ENCODE measurements at places on chromosomes 2 and 18.

DNA sequence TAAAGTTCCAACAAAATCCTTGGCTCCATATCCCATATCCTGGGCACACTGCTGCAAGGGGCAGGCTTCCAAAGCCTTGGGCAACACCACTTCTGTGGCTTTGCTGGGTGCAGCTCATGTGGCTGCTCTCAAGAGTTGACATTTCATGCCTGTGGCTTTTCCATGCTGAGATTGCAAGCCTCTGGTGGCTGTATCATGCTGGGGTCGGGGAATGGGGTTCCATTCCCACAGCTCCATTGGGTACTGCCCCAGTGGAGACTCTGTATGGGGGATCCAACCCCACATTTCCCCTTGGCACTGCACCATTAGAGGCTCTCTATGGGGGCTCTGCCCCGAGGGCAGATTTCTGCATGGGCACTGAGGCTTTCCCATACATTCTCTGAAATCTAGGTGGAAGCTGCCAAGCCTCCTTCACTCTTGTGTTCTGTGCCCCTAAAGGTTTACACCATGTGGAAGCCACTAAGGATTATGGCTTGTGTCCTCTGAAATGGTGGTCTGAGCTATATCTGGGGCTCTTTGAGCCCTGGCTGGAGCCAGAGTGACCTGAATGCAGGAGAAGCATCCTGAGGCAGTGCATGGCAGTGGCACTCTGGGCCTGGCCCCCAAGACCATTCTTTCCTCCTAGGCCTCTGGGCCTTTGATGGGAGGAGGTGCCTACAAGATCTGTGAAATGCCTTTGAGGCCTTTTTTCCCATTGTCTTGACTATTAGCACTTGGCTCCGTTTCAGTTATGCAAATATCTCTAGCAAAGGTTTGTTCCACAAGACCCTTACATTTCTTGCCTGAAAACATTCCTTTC, 107.9 kb downstream of the PTGR3 start:
- DNase-seq: no peak

GRCh38 chr18:70334728-70335329, 46.0 kb downstream of the SOCS6 start:
- DNase-seq: no peak

- DNase-seq: no peak
Observed at GRCh38 chr2:157933160-157933920, 57.2 kb upstream of the ACVR1 start.

- DNase-seq: no peak
Observed at GRCh38 chr2:4656326-4656725, 953.0 kb downstream of the DCDC2C start.

DNA sequence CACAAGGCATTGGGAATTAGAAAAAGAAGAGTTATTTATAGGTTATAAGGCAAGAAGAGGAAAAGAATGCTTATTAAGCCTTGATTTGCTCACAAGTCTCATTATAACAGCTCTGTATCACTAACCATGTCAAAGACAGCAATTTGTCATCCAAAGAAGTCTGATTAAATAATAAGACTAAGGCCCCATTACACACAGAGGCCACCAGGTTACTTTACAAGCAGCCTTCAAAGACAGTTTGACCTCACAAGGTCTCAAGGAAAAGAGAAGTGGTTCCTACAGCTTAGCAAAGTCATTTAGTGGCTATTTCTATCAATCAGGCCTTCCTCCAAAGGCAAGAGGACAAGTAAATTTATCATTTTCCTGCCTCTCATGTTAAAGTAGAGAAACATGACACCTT, 188.5 kb downstream of the MBD2 start:
- no peak for DNase-seq

- DNase-seq: peak; percentile 85
Observed at GRCh38 chr2:178553047-178553446, 72.8 kb downstream of the PLEKHA3 start.

DNA sequence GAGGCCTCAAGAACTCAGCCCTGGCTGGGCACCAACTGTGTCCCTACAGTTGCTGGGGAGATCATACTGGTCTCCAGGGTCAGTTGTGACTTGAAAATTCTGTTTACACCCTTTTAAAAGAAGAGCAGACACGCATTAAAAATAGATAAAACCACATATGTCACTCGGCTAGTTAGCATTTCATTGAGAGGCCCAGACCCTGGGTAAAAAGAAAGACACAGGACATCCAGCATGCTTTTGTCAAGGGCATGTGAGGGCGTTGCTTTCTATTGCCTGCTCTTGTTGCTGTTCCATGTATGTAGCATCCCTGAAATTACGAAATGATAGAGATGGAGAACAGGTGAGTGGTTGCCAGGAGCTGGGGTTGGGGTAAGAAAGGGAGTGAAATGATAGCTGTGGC, 94.3 kb downstream of the SEPTIN10 start:
- DNase-seq: no peak

DNA sequence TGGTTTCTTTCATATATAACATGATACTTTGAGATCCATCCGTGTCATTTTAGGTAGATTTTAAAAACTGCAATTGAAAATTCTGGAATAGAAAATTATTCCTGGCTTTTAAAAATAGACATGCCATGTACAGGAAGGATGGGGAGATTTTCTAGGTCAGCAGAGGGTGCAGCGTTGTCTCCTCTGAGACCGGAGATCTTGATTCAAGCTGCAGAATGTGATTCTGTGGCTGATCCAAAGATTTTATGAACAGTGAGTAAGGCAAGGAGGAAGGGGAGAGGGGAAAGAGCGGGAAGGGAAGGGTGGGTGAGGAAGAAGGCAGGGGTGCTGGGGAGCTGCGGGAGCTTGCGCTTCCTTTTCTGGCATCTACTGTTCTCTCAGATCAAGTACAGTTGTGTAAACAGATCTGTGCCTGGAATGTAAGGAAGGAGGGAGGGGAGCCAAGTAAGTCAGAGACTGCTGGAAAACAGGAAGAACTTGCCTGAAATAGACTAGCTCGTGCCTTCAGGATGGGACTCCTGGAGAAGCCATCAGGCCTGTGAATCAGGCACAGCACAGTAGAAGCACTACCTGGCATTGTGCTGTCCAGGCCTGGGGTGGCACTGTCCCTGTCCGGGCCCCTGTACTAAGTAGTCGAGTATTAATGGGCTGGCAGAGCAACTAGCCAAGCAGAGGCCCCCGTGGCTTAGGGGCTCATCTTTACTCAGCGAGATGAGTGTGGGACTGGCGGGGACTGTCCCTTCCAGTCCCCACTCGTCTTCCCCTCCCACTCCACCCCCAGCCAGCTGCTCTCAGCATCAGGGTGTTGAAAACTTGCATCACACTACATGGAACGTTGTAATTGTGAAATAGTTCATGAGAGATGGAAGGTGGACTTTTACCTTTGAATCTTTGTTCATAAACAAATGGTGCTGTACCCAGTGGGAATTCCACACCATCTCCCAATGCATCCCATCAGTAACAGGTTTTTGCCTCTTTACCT, 163.5 kb downstream of the UXS1 start:
- peak; percentile 94 for DNase-seq

DNA sequence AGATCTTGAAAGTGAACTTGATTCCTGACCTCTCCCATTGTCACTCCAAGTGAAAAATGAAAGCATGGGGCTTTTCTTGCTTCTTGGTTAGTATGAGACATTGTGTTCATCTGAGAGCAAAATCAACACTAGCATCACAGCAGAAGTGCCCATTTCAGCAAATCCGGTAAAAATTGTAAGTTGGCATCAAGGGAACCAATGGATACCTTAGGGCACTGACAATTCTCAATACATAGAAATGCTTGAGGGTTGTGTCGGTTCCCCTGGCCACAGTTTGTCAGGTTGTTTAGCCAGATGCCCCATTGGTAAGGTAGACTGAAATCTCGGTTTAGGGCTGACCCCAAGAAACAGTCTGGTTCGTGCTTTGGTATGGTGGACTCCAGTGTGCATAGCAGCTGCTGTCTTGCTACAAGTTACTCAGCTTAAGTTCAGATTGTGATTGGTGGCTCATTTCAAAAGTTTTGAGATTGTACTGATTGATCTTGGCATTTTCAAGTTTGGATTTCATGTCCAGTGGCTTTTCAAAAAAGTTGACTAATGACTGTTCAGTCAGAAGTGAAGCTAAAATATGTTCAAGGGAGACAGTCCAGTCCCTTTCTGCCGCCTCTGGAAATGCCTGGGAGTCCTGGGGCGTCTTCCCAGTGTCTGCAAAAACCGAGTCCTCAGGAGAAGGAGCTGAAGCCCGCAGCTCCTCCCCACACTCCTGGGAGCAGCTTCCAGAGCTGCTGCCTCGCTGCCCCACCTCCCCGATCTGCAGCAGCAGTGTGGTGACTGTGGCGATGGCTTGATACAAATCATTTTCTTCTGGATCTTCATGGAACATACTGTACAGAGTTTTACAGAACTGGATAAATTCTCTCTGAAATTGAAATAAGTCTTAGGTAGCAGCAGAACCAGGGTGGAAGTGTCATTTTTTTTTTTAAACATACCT, 5.6 kb downstream of the RPL31 start:
- no peak for DNase-seq

GRCh38 chr2:157938556-157938955, 62.4 kb upstream of the ACVR1 start:
- no peak for DNase-seq

GRCh38 chr2:173998386-173998785, 33.2 kb upstream of the SP3 start:
- no peak for DNase-seq

DNA sequence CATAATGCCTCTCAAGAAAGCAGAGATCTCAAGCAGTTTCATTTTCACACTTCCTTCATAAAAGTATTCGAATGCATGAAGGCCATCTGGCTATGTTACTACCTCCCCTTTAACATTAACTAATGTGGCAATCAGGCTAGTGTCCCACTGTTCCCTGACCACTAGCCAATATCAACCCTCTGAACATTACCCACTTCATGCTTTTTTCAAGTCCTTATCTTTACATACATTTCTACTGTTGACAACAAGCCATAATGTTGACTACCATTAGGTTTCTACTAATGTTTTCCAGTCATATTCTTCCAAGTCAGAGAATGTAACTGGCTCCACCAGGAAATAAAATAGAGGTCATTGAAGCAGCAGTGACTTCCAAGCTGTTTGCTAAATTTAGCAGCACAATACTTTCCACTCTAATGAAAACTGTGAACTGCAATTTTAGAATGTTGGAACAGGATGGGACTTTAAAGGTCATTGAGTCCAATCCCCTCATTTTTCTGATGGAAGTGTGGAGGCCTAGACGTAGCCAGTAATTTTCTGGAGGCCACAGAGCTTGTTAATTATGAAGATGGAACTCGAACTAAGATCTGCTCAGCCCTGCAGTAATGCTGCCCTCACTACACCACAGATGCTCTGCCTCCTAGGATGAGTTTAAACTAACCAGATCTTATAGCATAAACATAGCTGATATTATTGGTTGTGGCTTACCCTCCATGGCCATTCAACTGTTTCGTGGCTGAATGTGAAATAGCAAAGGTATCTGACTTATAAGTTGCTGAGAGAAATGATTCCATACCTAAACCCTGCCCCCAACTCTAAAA, 630 bp upstream of the PPP1R1C start:
- no peak for DNase-seq

DNA sequence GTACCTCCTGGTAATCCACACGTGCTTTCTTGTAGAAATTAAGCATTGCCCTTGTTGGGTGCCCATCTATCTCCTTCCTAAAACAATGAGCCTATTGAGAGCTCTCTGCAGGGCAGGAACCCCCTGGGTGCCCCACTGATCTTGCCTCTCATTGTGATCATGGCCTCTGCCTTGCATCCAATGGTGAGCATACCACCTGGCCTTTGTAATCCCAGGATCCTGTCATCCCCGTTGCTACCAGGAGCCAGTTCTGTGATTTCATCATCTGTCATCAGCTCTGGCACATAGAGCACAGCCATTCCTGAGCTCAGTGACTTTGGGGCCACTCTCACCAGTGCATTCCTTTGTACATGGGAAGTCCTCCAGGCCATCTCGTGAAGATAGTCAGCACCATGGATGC, 381.0 kb upstream of the ID2 start:
- no peak for DNase-seq

DNA sequence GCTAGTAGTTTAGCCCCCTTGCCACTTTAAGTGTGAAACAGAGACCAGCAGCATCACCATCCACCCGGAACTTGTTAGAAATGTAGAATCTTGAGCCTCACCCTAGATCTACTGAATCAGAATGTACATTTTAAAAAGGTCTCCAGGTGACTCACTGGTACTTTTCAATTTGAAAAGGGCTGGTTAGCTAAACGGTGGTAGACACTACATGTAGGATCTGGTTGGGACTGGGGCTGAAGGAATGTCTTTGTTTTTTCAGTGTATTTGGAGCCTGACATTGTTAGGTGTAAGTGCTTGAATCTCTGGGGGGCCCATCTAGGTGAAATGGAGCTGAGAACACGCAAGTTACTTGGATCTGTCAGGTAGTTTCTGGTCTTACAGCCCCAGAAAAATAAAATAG, 44.0 kb upstream of the XPO1 start:
- DNase-seq: no peak

DNA sequence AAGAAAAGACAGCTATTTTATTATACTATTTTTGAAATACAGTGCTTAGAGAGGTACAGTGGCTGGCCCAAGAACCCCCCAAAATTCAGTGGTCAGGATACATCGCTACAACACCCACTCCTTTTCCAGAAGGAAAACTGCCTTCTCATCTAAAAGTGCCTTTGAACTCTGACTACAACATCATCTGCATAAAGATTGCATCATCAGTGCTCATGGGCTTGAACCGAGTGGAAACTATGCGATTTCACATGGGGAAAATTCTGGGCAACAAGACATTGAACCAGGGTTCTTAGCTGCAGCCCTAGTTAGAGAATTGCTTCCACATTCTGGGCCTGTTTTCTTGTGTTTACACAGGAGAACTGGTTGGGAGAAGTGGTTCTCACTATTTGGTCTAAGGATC, 294.6 kb upstream of the SLC14A2 start:
- DNase-seq: peak; percentile 48

DNA sequence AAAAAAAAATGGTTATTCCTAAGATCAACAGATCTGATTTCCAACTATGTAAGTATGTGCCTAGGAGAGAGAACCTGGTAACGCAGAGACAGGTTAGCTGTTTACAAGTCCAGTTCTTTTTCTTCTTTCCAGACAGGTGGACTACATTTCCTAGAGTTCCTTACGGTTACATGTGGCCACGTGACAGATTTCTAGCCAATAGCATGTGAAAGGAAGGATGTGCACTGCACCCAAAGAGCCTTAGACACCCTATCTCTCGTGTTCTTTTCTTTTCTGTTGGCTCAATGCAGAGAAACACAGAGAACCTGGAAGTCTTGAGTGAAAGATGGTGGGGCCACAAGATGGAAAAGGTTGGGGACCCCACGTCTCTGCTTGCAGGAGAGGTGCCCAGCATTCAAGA, 375.9 kb downstream of the TNS1 start:
- no peak for DNase-seq

DNA sequence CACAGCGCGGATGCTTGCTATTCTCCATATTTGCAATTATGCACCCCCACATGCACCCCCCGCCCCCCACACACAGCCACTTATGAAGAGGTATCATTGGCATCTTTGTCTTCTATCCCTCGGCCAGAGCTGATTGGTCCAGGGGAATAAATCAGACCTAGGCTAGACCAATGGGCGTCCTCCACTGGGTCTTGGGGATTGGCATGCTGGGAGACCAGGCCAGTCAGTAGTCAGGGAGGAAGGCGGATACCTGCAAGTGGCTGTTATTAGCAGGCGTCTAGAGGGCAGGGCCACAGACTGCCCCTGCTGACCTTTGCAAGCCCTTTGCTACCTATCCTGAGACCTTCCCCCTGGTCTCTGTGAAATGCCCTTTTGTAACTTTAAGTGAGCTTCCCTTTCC, 30.0 kb downstream of the ATOH8 start:
- DNase-seq: no peak
